ENCODE measurements at places on chromosomes 3 and 15. TPM values are rescaled to one million over a fixed set of nuclear protein-coding genes. Genes with fewer than 3 reads are reported as not detected.

The WNT7A gene
- 0.47 TPM for total RNA-seq

The REC114 gene
- total RNA-seq, result not detected

The P4HTM gene
- total RNA-seq, result 26.1 TPM

The KNL1 gene
- total RNA-seq, result 7.9 TPM

GRCh38 chr15:74682954-74683353 lies 12.9 kb downstream of the EDC3 start:
- peaks cover 23% of the 10 kb centered on the region for H3K36me3 ChIP-seq
- no peak overlapping the region for H3K4me3 ChIP-seq
- DNase-seq, result no peak
- no peaks in the 10 kb centered on the region for H3K4me1 ChIP-seq
- no peaks in the 10 kb centered on the region for H3K27me3 ChIP-seq

- H3K4me1 ChIP-seq, result peaks cover 12% of the 10 kb centered on the region
- no peaks in the 10 kb centered on the region for H3K27me3 ChIP-seq
- peak; percentile 93 for DNase-seq
These were observed 142.8 kb upstream of the IQSEC1 start for GRCh38 chr3:13215940-13216546.

DNA sequence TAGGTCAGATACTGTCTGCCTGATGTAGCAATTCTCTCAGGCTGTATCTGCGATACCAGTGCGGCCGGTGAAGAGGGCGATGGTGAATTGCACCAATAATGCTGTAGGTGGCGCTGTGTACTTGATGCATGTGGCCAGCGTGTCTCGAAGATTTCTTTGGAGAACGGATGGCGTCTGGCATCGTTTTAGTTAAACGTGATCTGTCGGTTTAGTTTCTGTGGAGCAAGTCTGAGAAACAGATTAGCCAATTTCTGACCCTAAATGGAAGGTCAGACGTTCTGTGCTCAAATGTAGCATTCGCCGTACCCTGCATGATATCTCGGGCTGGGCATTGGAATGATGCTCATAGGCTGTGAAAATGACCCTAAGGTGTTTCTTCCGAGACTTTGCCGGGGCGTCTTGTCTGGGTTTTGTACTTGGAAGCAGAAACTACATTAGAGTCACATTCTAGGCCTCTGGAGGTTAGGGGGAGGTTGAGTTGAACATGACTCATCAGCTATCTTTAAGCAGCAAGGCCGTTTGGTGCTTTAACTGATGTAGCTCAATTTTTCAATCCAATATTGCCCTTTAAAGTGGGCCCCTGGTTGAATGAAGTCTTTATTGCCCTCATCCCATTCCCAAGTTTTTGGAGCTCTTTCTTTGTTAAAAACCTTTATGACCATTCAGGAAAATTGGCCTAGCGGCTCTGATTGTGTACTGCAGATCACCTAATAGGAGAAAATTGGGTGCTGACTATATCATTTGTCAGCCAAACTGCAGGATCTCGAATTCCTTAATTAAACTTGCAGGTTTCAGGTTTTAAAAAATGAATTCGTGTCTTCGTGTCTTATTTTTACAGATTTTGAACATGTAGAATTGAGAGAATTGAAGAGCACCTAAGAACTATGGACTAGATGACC lies 80.0 kb downstream of the SQOR start:
- DNase-seq, result peak; percentile 75
- no peaks in the 10 kb centered on the region for H3K36me3 ChIP-seq
- no peak overlapping the region for H3K27ac ChIP-seq
- no peak overlapping the region for H3K4me3 ChIP-seq

- H3K4me1 ChIP-seq, result no peaks in the 10 kb centered on the region
- no peak overlapping the region for H3K27ac ChIP-seq
- H3K27me3 ChIP-seq, result no peaks in the 10 kb centered on the region
These were observed 4.1 kb upstream of the COX17 start for GRCh38 chr3:119681279-119681678.

GRCh38 chr3:38089163-38089562 lies 47.8 kb downstream of the ACAA1 start:
- H3K36me3 ChIP-seq, result peaks cover 9% of the 10 kb centered on the region
- H3K4me1 ChIP-seq, result no peaks in the 10 kb centered on the region
- DNase-seq, result no peak
- H3K4me3 ChIP-seq, result no peak overlapping the region
- H3K27ac ChIP-seq, result no peak overlapping the region
- peaks cover 34% of the 10 kb centered on the region for H3K27me3 ChIP-seq

DNA sequence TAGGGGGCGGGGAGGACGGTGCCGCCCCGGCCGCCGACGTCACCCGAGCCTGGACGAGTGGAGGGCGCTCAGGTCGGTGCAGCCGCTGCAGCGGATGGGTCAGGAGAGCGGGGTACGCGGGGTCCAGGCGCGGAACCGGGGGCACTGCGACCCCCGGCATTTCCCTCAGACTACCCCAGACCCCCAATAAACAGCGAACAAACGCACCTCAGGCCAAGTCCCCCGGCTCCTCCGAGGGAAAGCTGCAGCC lies 78.9 kb downstream of the IQSEC1 start:
- H3K4me1 ChIP-seq, result no peaks in the 10 kb centered on the region
- H3K27ac ChIP-seq, result no peak overlapping the region
- peak overlapping the region; percentile 90 for H3K4me3 ChIP-seq
- H3K36me3 ChIP-seq, result no peaks in the 10 kb centered on the region
- no peaks in the 10 kb centered on the region for H3K27me3 ChIP-seq

DNA sequence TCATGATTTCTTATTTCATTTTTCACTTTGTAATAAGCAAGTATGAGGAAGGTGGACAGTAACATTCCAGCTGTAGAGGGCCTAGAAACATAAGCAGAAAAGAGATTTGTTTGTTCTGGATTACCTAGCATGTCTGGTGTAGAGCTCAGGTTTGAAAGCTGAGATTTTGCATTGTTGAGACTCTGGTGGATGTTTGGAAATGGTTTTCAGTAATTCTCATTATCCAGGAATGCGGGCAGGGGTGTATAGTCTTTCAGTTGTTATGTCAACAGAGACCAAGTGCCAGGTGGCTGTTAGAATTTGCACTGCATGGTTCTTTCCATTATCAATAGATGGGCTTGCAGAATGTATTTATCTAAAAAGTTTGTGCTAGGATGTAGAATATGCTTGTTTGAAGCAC lies 10.9 kb downstream of the GPD1L start:
- no peak overlapping the region for H3K4me3 ChIP-seq
- no peaks in the 10 kb centered on the region for H3K36me3 ChIP-seq
- H3K27ac ChIP-seq, result no peak overlapping the region
- H3K27me3 ChIP-seq, result no peaks in the 10 kb centered on the region

- H3K36me3 ChIP-seq, result peaks cover 17% of the 10 kb centered on the region
- no peaks in the 10 kb centered on the region for H3K27me3 ChIP-seq
- no peak for DNase-seq
- no peak overlapping the region for H3K27ac ChIP-seq
- no peak overlapping the region for H3K4me3 ChIP-seq
These were observed 91.3 kb downstream of the UACA start for GRCh38 chr15:70672081-70672480.

GRCh38 chr3:126275620-126275904 lies 81.6 kb downstream of the KLF15 start:
- no peaks in the 10 kb centered on the region for H3K36me3 ChIP-seq
- no peak for DNase-seq
- peaks cover 22% of the 10 kb centered on the region for H3K4me1 ChIP-seq
- no peaks in the 10 kb centered on the region for H3K27me3 ChIP-seq

- peaks cover 22% of the 10 kb centered on the region for H3K4me1 ChIP-seq
- no peaks in the 10 kb centered on the region for H3K27me3 ChIP-seq
- peak; percentile 29 for DNase-seq
- no peak overlapping the region for H3K4me3 ChIP-seq
These were observed 30.1 kb downstream of the BDH1 start for GRCh38 chr3:197525706-197526105.

DNA sequence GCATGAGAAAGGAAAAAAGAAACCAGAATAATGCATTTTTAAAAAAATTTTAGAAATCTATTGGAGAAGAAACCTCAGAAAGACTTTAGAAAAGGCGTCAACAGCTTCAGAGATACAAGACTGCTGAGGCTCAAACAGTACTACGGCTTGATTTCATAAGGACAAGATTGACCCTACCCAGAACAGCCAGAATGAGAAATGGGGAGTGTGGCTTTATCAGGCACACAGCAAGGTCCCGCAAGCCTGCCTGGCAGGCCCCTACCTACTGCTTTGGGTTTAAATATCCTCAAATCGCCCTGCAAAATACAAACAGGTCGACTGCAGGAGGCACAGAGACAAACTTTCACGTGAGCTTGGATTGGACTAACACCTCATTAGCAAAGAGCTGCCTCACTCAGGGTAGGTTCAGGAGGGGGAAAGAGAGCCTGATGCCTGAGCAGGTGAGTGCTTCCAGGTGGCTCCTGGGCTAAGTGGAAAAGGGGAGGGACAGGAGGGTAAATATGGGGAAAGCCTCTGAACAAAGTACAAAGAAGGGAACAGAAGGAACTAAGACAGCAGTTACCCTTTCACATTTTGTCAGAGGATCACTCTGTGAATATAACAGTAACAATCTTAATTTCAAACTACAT lies 87.5 kb downstream of the RORA start:
- peaks cover 91% of the 10 kb centered on the region for H3K27me3 ChIP-seq
- DNase-seq, result no peak
- H3K4me1 ChIP-seq, result no peaks in the 10 kb centered on the region
- no peaks in the 10 kb centered on the region for H3K36me3 ChIP-seq

DNA sequence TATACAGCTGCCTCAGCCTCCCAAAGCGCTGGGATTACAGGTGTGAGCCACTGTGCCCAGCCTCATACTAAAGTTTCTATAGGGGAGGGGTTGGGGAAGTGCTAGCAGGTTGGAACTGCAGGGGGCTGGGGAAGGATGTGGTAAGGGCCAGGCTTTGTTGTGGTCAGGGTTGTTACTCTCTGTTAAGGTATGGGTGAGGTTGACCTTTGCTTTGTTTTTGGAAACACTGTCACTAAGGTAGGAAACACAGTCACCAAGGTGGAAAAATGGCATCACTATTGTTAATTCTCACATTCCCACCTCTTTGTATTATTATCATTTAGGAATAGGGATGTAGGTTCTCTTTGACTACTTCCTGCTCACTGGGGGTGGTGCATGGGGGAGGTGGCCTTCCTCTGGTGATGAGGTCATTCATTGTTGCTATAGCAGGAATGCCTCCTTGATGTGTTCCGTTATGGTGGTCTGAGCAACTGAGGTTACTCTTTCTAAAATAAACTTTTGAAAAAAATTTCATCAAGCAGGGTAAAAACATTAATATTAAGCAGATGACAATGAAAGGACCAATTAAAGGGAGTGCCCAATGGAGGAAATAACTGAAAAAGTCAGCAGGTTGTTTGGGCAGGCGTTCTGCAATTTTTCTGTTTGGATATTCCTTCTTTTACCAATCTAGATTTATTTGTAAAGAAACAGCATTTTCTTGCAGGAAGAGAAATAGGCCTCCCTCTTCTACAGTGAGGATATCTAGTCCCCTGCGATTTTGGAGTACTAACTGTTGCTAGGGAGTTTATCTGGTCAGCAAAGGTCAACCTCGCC lies 150.5 kb downstream of the WDR76 start:
- no peak for DNase-seq
- H3K27me3 ChIP-seq, result peaks cover 28% of the 10 kb centered on the region
- no peak overlapping the region for H3K27ac ChIP-seq
- H3K36me3 ChIP-seq, result no peaks in the 10 kb centered on the region
- H3K4me1 ChIP-seq, result no peaks in the 10 kb centered on the region
- H3K4me3 ChIP-seq, result no peak overlapping the region

DNA sequence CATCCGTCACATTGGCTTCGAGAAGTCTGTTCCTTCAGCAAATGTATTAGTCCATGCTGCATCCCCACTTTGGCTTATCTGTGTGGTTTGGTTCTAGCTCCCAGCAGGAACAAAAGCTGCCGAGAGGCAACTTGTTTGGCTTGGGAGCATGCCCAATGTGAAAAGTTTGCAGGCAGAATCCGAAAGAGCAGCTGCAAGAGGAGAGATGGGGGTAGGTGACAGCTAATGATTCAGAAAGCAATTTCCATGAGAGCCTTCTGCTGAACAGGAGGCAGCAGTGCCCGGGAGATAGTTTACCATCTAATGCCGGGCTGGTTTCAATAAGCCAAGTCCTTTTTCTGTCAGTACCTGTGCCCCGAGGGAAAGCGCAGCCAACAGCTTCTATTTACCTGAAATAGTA lies 60.2 kb downstream of the GRM7 start:
- H3K4me1 ChIP-seq, result peaks cover 14% of the 10 kb centered on the region
- no peak overlapping the region for H3K27ac ChIP-seq
- no peaks in the 10 kb centered on the region for H3K27me3 ChIP-seq
- peak; percentile 6 for DNase-seq
- H3K36me3 ChIP-seq, result no peaks in the 10 kb centered on the region
- H3K4me3 ChIP-seq, result peak overlapping the region; percentile 28

GRCh38 chr3:13013994-13014754 lies 59.1 kb downstream of the IQSEC1 start:
- no peak overlapping the region for H3K27ac ChIP-seq
- peaks cover 12% of the 10 kb centered on the region for H3K27me3 ChIP-seq
- H3K4me3 ChIP-seq, result no peak overlapping the region
- no peaks in the 10 kb centered on the region for H3K36me3 ChIP-seq
- H3K4me1 ChIP-seq, result no peaks in the 10 kb centered on the region
- no peak for DNase-seq

DNA sequence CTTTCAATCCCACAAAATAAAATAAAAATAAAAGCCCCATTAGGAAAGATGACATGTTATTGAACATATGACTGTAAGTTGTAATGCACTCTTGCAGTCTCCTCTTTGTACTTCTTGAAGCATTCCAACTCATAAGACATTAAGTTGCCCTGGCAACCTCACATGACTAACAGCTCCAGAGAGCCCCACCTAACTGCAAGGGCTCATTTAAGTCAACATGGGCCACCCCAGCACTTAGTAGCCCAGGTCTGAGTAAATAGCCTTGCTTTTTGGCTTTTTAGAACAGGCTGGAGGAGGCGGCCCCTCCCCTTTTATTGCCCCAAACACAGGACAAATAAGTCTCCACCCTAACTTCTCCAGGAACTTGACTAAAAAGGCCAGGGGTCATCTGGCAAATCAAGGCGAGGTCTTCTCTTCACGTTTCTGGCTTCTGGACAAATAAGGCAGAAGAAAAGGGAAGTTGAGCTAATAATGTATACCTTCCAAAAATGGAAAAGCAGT lies 135.1 kb downstream of the TMCO5A start:
- H3K4me3 ChIP-seq, result peak overlapping the region; percentile 69
- DNase-seq, result peak; percentile 60
- no peaks in the 10 kb centered on the region for H3K36me3 ChIP-seq
- no peaks in the 10 kb centered on the region for H3K27me3 ChIP-seq
- H3K4me1 ChIP-seq, result peaks cover 24% of the 10 kb centered on the region

- no peak overlapping the region for H3K4me3 ChIP-seq
These were observed 216.3 kb downstream of the IGSF11 start for GRCh38 chr3:118818386-118818785.

DNA sequence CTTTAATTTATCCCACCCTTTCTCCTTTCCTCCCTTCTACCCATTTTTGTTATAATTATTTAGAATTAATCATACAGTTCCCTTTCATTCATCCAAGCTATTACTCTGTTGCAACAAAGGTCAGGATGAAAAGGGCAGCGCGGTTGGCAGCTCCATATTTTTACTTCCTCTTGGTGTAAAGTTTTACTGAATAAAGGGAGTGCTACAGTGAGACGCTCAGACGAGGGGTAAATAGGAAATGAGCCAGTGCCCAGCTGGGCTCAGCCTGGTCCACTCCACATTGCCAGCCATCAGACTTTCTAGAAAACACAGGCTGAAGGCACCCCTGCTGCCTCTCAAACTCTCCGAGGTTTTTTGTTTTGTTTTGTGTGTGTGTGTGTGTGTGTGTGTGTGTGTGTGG lies 21.9 kb upstream of the ZBTB38 start:
- no peaks in the 10 kb centered on the region for H3K36me3 ChIP-seq
- H3K4me1 ChIP-seq, result no peaks in the 10 kb centered on the region
- no peaks in the 10 kb centered on the region for H3K27me3 ChIP-seq
- no peak for DNase-seq
